ENCODE measurements at places on chromosomes 12 and 14.
A peak's percentile ranks its signal among the peaks of the same experiment; 100 is the strongest.

- no peak for DNase-seq
These were observed 246.7 kb downstream of the GRIN2B start for GRCh38 chr12:13734584-13735152.

GRCh38 chr14:90454041-90455000 is 57.5 kb downstream of the CALM1 start:
- peak; percentile 94 for DNase-seq

DNA sequence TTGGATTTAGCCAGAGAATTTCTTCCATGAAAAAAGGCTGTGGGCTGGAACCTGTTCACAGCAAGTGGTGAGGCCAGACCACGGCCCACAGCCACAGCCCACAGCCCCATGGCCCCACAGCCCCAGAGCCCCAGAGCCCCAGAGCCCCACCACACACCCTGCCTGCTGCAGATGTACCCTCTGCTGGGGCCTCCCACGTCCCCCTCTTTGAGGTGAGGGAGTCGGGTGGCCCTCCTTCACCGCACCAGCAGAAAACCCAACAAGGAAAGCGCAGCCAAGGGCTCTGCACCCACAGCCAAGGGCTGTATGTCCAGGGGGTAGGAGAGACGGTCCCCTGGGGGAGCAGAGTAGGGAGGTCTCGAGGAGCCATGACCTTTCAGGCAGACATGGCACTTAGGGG is 327.5 kb upstream of the DIO3 start:
- no peak for DNase-seq

DNA sequence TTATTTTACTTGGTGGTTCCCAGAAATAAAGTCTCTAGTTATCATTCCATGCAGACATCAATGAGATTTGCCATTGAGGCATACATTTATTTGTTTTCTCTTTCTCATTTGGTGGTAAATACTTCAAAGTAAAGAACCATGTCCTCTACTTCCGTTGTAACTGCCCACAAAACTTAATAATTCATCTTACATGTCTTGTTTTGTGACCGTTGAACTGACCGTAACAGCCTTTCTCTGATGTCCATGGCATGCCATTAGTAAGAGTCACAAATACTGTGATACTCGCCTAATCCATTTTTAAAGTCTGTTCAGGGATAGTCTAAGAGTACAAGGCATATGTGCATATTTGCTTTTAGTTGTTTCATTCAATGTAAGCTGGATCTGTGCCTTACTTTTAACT is 145.3 kb downstream of the ETV6 start:
- DNase-seq = no peak

DNA sequence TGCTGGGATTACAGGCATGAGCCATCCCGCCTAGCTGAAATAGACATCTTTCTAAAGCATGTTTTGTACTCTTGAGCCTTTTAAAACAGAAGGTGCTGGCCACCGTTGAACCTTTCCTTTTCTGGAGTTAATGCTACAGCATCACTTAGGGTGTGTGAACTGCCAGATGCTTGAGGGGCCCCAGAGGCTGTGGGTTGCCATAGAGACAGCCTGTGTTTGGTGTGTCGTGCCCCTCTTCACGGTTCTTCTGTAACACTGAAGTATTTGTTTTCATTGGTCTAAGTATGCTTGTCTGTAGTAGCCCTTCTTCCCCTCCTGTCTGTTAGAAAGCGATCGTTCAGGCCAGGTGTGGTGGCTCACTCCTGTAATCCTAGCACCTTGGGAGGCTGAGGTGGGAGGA is 30.8 kb downstream of the PLEKHG3 start:
- DNase-seq = no peak

DNA sequence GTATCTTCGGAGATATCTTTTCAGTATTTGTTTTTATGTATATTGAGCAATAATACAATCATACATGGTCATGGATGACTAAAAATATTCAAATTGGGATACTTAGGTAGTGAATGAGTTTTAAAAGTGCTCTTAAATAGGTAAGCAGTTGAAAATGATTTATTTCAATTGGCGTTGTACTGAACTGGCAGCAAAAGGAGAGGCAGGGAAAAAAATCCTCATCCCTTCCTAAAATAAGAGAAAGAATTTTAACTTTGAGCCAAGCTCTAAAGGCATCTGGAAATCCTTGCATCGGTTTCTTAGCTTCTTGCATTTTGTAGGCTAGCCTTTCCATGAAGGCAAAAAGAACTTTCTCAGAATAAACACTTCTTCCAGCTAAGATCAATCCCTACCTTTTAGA is 125.2 kb downstream of the MGST1 start:
- no peak for DNase-seq

- no peak for DNase-seq
These were observed 23.5 kb downstream of the APPL2 start for GRCh38 chr12:105212438-105212837.

DNA sequence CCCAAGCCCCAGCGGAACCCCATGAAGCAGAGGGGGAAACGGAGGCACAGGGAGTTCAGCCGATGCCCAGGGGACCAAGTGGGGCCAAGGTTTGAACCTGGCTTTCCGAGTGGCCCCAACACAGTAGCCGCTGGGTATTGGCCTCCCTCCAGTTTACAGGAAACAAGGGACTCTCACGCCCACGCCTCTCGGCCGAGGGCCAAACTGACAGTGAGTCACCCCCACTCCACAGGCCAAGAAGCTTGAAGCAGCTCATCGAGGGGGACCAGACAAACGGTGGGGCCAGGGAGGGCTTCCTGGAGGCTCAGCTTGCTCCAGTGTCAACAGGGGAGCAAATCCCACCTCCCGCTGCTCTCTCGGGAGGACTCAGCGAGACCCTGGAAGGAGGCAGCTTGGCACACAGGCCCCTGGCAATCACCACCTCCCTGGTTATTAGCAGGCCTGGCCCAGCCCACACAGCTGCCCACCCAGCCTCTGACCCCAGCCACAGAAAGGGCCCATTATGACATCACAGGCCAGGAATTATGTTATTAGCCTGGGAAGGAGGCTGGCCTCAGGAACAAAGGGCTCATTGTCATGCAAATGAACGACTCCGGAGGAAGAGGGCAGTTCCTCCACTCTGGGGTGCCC is 54.6 kb downstream of the NCOR2 start:
- DNase-seq = peak; percentile 96

- DNase-seq = peak; percentile 85
These were observed 668 bp downstream of the MRPS35 start for GRCh38 chr12:27711317-27711682.

DNA sequence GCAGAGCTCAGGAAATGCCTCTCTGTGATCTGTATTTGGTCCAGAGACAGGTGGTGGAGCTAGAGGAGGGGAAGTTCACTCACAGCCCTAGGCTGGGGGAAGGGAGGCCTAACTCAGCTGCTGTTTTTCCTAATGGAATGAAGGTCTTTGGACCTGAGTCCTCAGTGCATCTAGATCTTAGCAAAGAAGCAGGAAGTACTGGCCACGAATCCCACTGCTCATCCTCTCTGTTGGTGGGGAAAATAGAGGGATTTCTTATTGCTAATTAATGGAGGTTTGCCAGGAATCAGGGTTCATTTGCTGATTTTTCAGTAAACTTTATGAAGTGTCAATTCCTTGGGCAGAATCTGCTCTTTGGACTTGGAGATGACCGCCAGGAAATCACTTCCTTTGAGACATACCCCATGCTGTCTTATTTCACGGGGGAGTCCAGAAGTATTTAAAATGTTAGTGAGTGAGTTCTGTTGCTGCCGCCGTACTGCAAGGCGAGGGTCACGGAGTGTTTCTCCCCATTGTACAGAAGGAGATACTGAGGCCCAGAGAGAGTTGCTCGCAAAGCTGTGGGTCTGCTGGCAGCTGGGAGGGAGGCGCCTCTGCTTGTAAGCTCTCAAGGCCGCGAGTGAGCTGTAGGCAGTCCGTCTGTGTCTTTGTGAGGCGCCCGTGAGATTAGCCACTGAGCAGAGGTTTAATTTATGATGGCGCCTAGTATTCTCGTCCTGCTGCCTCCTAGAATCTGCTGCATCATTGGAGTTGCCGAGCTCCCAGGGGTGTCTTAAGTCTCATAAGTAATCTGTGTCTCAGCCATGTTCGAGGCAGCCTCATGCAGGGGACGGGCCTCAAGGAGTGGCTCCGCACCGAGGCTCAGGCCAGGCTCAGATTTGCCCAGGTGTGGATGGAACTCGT is 88.2 kb downstream of the TSPAN9 start:
- no peak for DNase-seq

- no peak for DNase-seq
These were observed 27.2 kb downstream of the FBXO34 start for GRCh38 chr14:55298500-55298822.

GRCh38 chr12:82873951-82874350 is 187.2 kb downstream of the TMTC2 start:
- no peak for DNase-seq

DNA sequence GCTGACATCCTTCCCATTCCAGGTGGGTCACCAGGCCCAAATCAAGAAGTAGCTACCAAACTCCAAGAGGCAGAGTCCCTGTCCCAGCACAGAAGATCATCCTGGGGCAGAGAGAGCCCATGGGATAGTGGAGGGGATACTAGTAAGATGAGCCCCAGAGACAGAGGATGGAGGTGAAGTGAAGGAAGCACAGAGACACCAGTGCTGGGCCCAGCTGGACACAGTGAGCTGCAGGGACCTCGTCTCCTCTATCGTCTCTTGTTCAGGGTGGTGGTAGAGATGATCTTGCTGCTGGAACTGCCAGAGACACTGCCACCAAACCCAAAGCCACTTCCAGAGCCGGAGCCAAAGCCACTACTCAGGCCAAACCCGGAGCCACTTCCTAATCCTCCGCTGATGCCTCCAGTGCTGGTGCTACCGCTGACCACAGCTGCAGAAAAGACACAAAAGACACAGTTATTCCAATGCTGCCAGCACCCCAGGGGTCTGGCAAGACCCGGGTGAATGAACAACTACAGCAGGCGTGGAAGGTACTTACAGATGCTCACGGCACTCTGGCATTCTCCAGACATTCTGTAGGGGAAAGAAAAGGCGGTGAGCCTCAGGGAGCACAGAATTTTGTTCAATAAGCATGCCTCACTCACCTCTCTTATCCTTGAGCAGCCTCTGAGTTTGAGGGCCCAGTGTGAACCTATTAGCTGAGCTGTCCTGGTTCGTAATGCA is 6.9 kb downstream of the KRT4 start:
- DNase-seq = no peak

GRCh38 chr12:108043286-108043685 is 85.8 kb upstream of the WSCD2 start:
- DNase-seq = no peak

- DNase-seq = no peak
These were observed 463.4 kb downstream of the DPF3 start for GRCh38 chr14:72430457-72430856.

DNA sequence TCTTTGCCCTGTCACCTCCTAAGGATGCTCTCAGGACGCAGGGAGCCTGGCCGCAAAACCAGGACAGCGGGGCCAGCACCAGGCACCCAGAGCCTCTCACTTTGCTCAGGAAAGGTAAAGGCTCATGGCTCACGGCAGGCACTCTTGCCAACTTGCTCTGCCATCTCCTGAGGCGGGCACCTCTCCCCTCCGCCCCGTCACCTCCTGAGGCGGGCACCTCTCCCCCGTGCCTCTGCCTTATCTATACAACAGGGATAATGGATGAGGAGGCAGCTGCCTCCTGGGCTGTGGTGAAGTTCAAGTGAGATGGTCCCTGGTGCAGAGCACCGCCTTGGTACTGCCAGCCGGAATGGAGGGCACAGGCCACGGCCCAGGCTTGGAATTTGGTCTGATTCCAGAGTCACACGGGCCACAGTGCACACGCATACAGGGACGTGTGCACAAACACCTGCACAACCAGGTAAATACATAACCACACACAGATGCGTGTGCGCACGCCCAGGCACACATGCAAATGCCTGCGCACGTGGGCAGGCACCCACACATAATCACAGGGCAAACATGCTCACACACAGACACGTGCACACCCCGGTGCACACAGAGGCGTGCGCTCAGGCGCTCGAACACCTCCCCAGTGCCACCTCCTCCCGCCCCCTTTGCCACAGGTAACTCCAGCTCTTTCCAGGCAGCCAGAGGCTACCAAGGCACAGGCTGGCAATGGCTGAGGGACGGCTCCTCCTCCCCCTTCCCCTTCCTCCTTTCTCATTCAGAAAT is 11.6 kb downstream of the DEGS2 start:
- DNase-seq = peak; percentile 43

DNA sequence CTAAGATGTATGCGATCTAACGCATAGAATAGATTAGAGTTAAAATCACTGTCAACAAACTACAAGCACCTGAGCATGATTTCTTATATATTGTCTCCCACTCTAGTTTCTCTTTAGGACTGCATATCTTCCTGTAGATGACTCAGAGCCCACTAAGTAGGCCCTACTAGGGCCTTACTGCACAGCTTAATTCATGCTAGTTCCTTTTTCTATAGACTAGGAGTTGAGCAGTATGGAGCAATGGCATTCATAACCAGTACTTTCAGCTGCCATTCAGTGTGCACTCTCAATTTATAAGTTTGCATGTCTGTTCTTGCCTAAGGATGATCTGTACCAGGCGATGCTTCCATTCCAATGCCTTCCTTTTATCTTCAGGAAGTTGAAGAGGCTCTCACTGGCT is 103.5 kb downstream of the METTL25 start:
- peak; percentile 17 for DNase-seq

DNA sequence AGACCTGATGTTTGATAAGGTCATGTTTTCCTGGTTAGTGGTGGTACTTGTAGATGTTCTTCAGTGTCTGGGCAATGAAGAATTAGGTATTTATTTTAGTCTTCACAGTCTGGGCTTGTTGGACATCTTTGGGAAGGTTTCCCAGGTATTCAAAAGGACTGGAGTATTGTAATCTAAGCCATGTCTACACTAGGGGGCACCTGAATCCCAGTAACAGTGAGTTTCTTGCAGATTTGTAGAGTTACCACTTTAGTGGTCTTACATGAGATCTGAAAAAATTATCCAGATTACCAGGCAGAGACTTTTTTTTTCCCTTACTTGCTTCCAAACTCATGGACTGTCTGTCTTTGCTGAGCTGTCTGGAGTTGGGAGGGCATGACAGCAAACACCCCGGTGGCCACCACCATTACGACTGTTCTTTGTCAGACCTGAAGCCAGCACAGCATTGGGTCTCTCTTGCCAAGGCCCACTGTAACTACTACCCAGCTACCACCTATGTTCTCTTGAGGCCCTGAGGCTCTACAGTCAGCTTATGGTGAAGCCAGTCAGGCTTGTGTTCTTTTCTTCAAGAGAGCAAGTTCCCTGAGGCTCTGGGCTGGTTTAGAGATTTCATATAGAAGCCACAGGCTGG is 820.7 kb upstream of the FBXO33 start:
- DNase-seq = no peak

GRCh38 chr12:46073321-46073720 is 82.9 kb upstream of the SCAF11 start:
- no peak for DNase-seq

Measured in HT-29 (cell line).